ENCODE measurements at places on chromosomes 5 and 9.

GRCh38 chr5:136094913-136095641 is 37.6 kb upstream of the SMAD5 start:
- DNase-seq, result no peak

- DNase-seq, result peak; percentile 61
Observed at GRCh38 chr5:93186076-93186682, 394.8 kb downstream of the NR2F1-AS1 start.

- no peak for DNase-seq
Observed at GRCh38 chr9:133151601-133152525, 11.9 kb downstream of the GBGT1 start.

- DNase-seq, result no peak
Observed at GRCh38 chr9:95962936-95963335, 87.4 kb downstream of the ERCC6L2 start.

DNA sequence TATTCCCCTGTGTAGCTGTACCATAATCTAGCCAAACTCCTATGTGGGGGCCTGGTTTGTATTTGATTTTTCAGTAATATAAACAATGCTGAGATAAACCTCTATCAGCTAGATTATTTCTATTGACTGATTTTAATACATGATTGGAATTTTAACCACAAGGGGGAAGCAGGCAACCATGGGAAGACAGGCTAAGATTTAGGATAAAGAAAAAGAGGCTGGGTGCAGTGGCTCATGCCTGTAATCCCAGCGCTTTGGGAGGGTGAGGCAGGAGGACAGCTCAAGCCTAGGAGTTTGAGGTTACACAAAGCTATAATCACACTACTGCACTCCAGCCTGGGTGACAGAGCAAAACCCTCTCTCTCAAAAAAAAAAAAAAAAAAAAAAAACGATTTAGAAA is 18.1 kb upstream of the GPX3 start:
- DNase-seq, result peak; percentile 71

GRCh38 chr9:96565671-96566497 is 53.8 kb downstream of the CDC14B start:
- peak; percentile 47 for DNase-seq

GRCh38 chr9:109164042-109164441 is 3.0 kb downstream of the FRRS1L start:
- DNase-seq, result no peak

- DNase-seq, result no peak
Observed at GRCh38 chr5:176733406-176734262, 76.7 kb upstream of the UNC5A start.

- no peak for DNase-seq
Observed at GRCh38 chr9:116432051-116432450, 255.1 kb upstream of the TRIM32 start.

DNA sequence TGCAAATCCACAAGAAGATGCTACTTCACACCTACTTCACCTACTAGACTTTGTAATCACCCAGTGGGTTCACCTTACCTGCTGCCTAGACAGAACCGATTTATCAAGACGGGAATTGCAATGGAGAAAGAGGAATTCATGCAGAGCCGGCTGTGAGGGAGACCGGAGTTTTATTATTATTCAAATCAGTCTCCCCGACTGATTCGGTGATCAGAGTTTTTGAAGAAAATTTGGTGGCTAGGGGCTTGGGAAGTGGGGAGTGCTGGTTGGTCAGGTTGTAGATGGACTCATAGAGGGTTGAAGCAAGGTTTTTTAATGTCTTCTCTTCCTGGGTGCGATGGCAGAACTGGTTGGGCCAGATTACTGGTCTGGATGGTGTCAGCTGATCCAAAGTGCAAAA is 23.4 kb downstream of the SFXN1 start:
- no peak for DNase-seq

GRCh38 chr5:116444373-116445295 is 130.0 kb downstream of the SEMA6A start:
- DNase-seq, result no peak

DNA sequence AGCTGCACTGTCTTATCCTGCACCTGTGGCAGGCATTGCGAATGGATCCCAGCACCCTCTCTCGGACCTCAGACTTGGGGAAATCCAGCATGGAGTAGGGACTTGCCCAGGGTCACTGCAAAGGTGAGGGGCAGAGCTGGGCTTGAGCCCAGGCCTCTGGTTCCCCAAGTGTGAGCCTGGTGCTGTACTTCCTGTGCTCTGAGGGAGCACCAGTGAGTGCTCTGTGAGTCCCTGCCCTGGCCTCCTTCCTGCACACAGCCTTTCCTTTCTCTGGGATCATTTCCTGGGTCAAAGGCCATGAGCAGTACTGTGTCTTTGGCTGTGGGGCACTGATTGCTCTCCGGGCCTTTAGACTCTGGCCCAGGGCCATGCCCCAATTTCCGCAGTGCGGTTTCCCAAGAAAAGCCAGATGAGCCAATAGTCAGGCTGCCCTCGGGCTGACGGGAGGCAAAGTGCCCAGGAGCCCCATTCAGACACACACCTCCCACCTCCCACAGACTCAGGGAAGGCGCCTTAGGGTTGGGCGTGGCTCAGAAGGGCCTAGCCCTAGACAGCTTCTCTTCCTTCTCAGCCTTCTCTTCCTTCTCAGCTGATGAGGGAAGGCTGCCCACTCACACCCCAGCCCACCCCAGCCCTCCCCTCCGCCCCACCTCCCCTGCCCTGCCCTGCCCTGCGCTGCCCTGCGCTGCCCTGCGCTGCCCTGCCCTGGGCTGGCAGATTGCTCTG is 23.3 kb upstream of the TRIM14 start:
- no peak for DNase-seq

- DNase-seq, result peak; percentile 24
Observed at GRCh38 chr9:589723-590122, 251.8 kb upstream of the DMRT1 start.

DNA sequence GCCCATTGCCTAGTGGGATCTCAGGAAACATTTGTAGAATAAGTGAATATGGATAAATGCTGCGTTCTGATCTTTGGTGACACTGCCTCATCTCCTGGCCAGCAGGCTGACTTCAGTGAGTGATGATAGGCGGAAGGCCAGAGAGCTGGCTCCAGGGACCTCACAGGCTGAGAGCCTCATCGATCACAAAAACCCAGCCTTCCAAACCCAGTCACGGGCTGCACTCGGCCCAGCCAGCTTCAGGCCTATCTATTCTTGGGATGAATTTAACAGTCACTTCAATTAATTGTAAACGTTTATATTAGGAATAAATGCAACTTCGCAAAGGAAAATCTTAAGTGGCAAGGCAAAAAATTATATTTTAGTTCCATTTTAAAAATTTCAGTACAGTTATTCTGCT is 201.6 kb downstream of the IRX2 start:
- no peak for DNase-seq

DNA sequence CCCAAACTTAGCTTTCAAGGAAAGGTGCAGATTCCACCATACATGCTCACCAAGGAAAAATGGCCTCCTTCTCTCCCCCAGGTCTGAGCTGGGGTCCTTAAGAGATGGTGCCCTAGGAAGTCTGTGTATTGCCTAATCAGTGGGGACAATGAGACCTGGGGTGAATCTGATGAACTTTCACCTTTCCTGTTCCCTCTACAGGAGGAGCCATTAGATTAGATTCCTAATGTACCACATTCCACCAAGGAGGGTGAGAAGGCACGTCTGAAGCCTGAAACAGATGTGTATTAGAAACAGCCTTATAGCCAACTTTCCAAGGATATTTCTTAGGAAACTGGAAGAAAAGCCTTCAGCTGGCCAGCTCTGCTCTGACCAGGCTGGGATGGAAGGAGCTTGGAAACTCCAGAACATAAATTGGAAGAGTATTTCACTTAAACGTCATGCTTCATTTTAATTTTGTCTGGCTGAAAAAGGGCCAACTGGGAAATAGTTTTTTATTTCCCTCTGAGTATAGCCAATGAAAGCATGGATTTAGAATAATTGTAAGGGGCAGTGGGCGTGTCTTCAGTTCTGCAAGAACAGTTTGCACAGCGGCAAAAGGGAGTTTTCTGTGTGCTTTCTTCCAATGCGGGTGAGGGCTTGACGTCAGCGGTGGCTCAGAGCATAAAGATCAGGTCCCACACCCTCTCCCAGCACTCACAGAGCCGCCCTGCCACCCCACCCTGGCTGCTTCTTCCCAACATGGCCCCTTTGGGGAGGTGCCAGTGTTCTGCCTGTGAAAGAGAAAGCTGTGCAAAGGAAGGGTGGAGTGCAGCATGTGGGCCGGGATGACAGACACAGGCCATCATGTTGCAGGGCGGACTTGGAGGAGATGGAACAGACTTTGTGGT is 210.9 kb downstream of the ESM1 start:
- peak; percentile 72 for DNase-seq

- DNase-seq, result no peak
Observed at GRCh38 chr9:98078895-98079294, 22.4 kb downstream of the NANS start.

DNA sequence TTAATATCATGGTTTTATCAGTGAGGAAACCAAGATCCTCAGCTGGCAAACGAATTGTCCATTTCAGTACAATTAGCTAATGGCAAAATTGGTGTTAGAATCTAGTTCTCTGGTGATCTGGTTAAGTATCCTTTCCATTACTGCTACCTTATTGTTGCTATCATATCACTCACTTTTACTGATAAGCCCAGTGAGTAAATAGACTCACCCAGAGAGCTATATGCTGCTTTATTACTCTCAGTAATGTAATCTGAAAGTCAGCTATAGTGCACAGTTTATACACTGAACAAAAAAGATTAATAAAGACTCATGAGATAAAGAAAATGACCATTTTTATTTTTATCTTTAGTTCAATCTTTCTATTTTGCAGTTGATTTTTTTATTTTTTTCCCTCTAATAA is 95.0 kb downstream of the DMAC1 start:
- no peak for DNase-seq

GRCh38 chr5:67156976-67157583 is 39.5 kb downstream of the CD180 start:
- DNase-seq, result peak; percentile 45

DNA sequence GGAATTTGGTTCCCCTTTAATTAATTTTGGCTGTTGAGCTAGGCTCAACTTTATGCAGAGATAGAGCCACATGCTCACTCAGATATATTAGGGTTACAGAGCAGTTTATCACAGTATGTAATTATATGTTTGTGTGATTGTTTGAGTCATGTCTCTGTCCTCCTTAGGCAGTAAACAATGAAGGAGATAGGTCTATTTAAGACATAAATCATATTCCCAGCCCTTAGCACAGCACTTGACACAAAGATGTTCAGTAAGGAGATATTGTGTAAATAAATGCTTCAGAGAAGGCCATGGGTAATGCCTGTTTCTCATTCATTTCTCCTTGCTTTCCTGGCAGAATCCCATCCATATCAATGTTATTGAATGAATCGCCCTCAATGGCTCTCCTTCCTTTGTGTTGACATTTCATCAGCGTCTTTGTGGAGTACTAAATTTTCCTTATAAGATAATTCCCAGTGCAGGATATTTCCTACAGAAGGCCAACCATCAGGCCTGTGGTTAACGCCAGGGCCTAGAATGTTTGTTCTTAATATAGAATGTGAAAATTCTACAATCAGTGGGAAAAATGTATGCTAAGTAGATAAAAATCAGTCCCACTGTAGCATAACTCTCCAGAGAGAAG is 408.0 kb downstream of the EBF1 start:
- no peak for DNase-seq

DNA sequence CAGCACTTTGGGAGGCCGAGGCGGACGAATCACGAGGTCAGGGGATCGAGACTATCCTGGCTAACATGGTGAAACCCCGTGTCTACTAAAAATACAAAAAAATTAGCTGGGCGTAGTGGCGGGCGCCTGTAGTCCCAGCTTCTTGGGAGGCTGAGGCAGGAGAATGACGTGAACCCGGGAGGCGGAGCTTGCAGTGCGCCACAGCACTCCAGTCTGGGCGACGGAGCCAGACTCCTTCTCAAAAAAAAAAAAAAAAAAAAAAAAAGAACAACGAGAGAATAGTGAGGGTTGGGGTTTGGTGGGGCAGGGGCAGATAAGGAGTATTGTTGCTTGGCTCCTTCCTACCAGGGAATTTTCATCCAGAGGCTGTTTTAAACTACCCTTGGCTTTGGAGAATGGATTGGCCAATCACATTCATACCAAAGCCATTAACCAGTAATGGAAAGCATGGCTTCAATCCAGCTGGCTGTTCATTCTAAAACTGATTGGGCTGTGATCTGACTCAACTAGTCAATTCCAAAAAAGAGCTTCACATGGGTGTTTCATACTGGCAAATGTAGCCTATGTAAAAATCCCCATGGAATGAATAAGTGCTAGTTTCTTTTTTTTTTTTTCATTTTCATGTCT is 64.4 kb downstream of the PLCXD3 start:
- peak; percentile 81 for DNase-seq

GRCh38 chr5:56095579-56096102 is 100.9 kb upstream of the IL6ST start:
- DNase-seq, result no peak

DNA sequence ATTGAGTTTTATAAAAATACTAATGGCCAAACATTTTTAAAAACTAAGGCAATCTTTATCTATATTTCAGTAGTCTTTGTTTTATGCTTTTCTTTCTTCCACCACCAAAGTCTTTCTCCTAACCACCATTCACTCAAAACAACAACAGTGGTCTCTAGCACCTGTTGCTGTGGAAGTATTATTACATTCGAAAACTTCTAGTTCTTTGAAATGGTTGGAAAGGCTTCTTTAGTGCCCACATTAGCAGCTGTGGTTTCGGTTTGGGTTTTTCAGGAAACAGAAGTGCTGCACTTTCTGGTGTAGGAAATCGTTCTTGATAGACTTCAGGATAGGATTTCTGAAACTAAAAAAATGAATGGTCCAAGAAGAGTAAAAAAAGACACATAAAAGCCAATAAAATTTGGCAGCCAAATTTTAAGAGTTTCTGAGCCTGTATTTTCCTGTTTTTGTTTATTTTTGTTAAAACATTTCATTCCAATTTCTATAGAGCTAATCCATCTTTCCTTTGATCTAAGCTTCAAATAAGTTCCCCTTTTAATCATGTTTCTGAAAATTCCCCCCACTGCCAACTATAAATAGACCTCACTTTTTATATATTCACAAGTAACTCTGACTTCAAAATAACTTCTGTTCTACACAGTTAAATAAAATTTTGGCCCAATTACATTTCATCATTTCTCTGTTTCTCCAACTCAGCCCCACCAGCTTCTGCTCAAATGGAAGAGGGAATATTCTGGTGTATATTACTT is 102.2 kb downstream of the DEPDC1B start:
- DNase-seq, result peak; percentile 3

DNA sequence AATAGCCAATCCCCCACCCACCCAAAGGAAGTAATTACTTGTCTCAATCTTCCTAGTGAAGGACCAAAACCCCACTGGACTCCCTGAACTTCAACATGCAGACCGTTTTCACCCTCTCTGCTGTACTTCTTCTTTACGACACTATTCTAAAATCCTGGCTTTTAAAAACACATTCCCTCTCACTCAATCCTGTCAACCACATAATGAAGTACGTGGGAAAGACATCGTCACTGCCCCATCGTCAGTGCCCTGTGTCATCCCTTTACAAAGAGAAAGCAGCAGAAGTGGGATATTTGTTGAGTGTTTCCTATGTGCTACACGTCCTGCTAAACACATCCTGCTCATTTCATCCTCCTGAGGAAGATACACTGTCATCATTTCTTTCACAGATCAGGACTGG is 54.2 kb downstream of the MAPKAP1 start:
- DNase-seq, result no peak

DNA sequence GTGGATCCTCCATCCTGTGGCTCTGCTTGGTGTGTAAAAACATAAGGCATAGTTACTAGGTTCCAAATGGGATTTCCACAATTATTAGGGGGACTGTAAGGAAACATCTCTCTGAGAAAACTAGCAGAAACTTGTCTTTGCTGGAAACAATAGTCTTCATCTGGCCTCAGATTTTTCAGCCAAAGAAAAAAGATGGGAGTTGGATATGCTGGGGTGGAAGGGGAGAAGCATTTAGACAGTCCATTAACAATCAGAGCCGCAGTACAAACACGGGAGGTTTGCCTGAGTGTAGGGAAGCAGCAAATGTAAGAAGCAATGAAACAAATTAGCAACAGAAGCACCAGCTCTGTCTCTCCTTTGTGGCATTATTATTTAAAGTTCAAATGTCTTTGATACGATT is 402.7 kb upstream of the ZNF608 start:
- no peak for DNase-seq

Data from cardiac fibroblast (primary cell).